ENCODE measurements at places on chromosomes 6 and 20.

GRCh38 chr6:54632984-54633565 is 213.5 kb upstream of the FAM83B start:
- no peak for DNase-seq

DNA sequence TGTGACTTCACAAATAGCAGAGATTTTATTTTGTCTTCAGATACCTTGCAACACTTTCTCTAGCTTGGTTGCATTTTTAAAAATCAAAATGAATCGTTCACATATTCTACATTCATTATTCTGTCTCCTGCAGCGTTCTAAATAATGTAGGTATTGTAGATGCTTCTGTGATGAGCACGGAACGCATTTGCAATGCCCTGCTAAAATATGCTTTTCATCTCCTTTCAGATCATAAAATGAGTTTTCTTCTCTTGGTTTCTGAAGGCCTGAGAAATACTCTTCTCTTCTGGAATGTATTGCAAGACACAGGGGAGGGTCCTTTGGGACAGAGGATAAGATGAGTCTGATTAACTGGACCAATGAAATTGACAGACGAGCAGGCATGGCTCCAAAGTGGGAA is 390.7 kb downstream of the PREX1 start:
- DNase-seq, result no peak

- no peak for DNase-seq
Measured at GRCh38 chr6:31713991-31714684, 1.0 kb upstream of the LY6G6D start.

DNA sequence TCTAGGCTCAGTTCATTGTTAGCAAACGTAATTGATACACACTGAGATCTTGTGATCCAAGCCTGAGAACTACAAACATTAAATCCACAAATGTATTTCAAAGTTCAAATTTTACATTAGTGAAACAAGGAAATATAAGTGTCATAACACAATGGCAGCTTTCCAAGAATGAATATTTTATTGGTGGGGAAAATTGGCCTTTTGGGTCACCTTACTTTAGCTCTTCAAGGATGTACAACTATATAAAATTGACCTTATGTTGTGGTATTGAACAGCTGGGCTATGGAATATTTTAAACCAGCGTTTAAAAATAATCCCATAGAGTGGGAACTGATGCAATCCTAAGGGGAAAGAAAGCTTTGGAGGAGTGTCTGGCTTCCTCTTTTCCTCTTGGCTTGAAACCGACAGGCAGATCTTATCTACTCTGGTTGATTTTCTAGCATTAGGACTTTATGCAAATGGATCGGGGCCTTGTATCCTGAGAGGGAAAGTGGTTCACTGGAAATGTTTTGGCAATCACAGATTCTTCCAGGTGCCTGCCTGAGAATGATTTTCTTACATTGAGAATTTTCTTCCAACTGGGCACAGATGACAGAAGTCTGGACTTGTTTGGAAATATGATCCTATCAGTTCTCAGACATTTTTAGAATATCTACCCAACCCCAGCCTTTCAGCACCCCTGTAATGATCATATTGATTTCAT is 184.8 kb upstream of the ECI2 start:
- no peak for DNase-seq

DNA sequence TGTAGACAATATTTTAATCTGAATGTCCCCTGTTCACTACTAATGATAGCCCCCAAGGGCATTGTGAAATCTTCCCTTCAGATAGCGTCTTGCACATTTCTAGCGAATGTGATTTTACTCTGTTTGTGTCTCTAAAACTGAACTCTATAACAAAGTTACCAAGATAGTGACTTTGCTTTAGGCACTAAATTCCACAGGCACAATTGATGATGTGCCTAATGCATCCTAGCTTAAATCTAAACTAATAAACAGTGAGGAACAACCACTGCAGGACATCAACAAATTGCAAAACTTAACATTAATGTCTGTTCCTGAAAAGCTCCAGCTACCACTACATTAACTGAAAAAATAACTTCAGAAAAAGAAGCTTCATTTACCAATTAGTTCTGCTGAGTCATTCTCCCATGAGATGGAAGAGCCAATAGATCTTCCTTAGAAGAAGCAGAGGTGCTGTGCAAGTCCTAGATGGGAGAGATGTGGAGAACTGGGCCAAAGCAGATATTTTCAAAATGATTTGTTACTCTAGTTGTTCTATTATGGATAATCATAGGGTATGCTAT is 1065.0 kb downstream of the EPHA7 start:
- DNase-seq, result no peak

DNA sequence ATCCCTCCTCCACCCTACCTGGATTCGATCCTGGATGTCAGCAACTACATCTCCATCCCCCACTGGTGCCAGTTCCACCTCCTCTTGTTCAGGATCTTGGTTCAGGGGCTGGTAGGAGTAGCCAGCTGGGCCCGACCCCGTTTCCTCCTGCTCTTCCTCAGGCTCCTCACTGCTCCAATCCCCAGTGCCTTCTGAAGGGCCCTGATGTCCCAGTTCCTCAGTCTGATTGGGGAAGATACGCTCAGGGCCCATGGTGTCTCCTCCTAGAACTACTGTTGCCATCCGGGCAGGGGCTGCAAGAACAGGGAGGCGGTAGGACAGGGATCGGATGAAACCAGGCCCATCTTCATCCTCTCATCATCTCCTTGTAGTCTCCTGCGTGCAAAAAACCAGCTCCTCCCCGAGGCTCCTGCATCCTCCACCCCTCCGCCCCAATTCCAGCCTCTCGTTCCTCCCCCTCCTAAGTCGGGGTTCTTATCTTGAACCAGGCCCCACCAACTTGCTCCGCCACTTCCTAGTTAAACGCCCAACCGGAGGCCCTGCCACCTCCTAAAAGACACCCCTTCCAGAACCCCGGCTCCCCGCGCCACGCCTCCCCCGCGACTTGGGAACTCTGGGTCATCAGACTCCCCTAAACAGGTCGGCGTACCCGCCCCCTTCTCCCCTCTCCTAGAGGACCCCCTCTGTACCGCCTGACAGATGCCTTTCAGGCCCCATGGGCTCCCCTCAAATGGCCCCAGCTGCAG is 476 bp downstream of the MEA1 start:
- DNase-seq, result no peak

DNA sequence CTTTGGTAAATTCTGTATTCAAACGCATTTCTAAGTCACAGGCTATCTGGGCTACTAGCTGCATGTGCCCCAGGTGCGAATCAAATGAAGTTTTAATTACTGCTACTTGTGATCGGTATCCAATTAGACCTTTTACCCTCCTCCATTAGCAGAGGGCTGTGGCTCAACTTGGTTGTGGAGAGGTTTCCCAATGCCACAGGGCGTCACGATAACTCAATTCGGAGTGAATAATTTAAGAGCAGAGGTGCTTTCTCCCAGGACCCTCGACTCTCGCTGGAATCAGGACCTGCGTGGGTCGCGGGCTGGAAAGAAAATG is 640 bp downstream of the SAYSD1 start:
- no peak for DNase-seq

- DNase-seq, result no peak
Measured at GRCh38 chr6:44409207-44409794, 21.8 kb downstream of the CDC5L start.

GRCh38 chr20:46050444-46050843 is 21.4 kb downstream of the SLC12A5 start:
- no peak for DNase-seq

DNA sequence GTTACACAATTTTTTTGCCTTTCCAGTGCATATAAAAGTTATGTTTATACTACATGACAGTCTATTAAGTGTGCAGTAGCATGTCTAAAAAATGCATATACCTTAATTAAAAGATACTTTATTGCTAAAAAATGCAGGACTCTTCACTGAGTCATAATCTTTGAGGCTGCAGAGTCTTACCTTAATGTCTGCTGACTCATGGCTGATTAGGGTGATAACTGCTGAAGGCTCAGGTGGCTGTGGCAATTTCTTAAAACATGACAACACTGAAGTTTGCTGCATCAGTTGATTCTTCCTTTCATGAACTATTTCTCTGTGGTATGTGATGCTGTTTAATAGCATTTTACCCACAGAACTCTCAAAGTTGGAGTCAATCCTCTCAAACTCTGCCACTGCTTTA is 19.1 kb downstream of the ZSCAN23 start:
- no peak for DNase-seq

GRCh38 chr6:34859951-34860350 is 27.9 kb downstream of the TAF11 start:
- no peak for DNase-seq

- no peak for DNase-seq
Measured at GRCh38 chr6:32416036-32416435, 9.1 kb upstream of the BTNL2 start.

- DNase-seq, result no peak
Measured at GRCh38 chr6:153957394-153957793, 81.6 kb upstream of the OPRM1 start.

All from effector CD4-positive, alpha-beta T cell (primary cell).